H9 (cell line): ENCODE measurements at places on chromosomes 7 and 10. TPM values are rescaled to one million over a fixed set of nuclear protein-coding genes. Genes with fewer than 3 reads are reported as not detected.

DNA sequence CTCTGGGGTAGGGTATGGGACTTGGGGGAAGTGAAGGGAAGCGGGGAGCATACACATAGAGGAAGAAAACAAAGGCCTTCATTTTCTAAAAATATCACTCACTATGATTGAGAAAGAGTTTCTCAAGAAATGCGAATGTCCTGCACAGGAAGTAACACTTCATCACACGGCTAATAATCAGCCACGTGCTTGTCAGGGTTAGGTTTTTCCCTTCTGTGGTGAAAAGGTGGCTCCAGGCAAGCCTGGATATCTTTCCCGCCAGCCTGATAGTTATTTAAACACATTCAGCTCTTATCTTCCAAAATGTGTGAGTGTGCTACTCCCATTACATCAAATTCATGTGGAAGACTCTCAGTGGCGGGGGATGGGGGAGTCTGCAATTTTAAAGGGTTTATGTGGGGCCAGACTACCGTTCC, 166.4 kb upstream of the ADO start:
- no peaks in the 10 kb centered on the region for H3K27me3 ChIP-seq
- peaks cover 2% of the 10 kb centered on the region; the same call in 1 of the 2 replicates for H3K4me1 ChIP-seq
- H3K27ac ChIP-seq: no peak overlapping the region
- no peak overlapping the region for H3K4me3 ChIP-seq
- DNase-seq: no peak
- no peaks in the 10 kb centered on the region for H3K36me3 ChIP-seq

DNA sequence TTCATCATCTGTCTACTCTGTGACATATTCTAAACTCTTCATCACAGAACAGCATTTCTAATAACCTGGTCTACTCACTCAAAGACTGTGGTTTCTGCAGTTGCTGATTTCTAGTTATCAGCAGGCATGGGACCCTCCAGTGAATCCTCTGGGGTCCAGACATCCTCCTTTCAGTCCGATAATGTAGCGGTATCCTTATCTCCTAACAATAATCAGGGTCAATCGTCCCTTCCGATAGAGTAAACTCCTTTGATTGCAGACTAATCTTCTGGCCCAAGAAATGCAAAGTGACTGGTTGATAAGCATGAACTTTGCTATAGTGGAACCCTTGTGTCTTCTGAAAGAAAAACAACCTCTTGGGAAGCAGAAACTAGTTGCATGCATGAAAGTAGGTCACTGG, 1209.8 kb upstream of the CELF2 start:
- no peaks in the 10 kb centered on the region for H3K36me3 ChIP-seq
- DNase-seq: no peak
- H3K4me1 ChIP-seq: no peaks in the 10 kb centered on the region
- H3K27me3 ChIP-seq: no peaks in the 10 kb centered on the region
- H3K27ac ChIP-seq: no peak overlapping the region

- H3K36me3 ChIP-seq: peaks cover 3% of the 10 kb centered on the region; the same call in 2 of the 3 replicates
- H3K4me1 ChIP-seq: no peaks in the 10 kb centered on the region
- no peak overlapping the region for H3K4me3 ChIP-seq
Observed at GRCh38 chr10:91328320-91328984, 81.7 kb upstream of the HECTD2 start.

DNA sequence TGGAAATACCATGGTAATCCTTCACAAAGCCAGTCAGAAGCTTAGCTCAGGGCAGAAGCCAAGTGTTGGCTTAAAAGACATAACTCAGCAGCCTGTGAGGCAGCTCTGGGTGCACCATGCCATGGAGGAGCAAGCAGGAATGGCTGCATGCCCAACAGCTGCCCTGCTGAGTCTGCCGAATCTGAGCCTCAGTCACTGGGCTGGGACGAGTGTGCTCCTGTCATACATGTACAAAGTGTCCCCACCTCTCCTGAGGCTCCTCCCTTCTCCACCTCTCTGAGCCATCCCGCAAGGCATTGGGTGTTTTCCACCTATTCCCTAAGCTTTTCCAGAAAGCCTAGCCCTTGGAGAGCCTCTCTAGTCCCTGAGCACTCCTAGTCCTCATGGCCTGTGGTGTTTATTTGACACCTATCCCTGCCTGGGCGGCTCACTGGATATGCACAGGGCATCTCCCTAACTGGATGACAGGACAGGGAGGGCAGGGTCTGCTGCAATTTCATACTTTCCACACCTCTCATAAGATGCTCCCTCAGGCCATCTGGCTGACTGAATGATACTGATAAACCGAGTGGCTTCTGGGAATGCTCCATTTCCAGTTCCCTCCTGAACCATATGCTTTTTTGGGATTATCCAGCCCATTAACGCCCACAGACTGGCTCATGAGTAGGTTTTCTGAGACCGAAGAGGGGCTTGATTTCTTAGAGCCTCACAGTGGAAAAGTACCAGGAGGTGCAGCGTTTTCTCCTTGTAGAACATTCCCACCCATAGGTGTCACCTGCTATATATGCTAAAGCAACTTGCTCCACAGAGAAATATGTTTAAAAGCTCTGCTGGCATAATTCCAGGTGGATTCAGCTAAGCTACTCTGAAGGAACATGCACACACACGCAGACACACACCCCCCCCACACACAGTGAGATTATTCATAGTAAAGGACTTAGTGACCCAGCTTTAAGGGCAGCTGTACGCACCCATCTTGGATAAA, 199.3 kb downstream of the SNX10 start:
- no peak for DNase-seq
- H3K27ac ChIP-seq: no peak overlapping the region
- no peaks in the 10 kb centered on the region for H3K27me3 ChIP-seq
- H3K36me3 ChIP-seq: no peaks in the 10 kb centered on the region; the same call in 2 of the 3 replicates
- H3K4me3 ChIP-seq: no peak overlapping the region
- no peaks in the 10 kb centered on the region; the same call in 1 of the 2 replicates for H3K4me1 ChIP-seq

DNA sequence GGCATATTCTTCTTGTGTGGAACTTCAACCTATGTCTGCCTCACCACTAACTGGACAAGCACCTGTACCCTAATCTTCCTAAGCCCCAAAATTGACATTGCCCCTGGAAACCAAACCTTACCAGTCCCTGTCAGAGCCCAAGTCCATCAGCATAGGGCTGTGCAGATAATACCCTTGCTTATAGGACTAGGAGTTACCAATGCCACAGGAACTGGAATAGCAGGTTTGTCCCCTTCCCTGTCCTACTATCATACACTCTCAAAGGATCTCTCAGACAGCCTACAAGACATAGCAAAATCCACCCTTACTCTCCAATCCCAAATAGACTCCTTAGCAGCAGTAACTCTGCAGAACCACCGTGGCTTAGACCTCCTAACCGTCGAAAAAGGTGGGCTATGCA, 19.8 kb downstream of the ZNF107 start:
- H3K36me3 ChIP-seq: no peaks in the 10 kb centered on the region
- no peak for DNase-seq
- no peak overlapping the region for H3K4me3 ChIP-seq
- no peaks in the 10 kb centered on the region for H3K27me3 ChIP-seq
- no peaks in the 10 kb centered on the region for H3K4me1 ChIP-seq

- H3K36me3 ChIP-seq: no peaks in the 10 kb centered on the region
- no peaks in the 10 kb centered on the region for H3K4me1 ChIP-seq
- H3K4me3 ChIP-seq: no peak overlapping the region
Observed at GRCh38 chr10:64497306-64497705, 976.1 kb downstream of the REEP3 start.

- H3K27ac ChIP-seq: no peak overlapping the region
- no peaks in the 10 kb centered on the region for H3K27me3 ChIP-seq
- DNase-seq: no peak
- H3K4me1 ChIP-seq: no peaks in the 10 kb centered on the region
- no peak overlapping the region for H3K4me3 ChIP-seq
- peaks cover 4% of the 10 kb centered on the region for H3K36me3 ChIP-seq
Observed at GRCh38 chr7:88268051-88268450, 38.6 kb downstream of the STEAP4 start.

- no peaks in the 10 kb centered on the region for H3K36me3 ChIP-seq
- H3K4me3 ChIP-seq: no peak overlapping the region
- no peak overlapping the region for H3K27ac ChIP-seq
- H3K4me1 ChIP-seq: no peaks in the 10 kb centered on the region; the same call in 1 of the 2 replicates
- DNase-seq: no peak
- H3K27me3 ChIP-seq: no peaks in the 10 kb centered on the region; the same call in 1 of the 2 replicates
Observed at GRCh38 chr10:116049974-116050304, 223.1 kb downstream of the GFRA1 start.

GRCh38 chr7:92748495-92748894, 87.9 kb downstream of the CDK6 start:
- H3K36me3 ChIP-seq: peaks cover 7% of the 10 kb centered on the region; the same call in 1 of the 2 replicates
- no peaks in the 10 kb centered on the region for H3K27me3 ChIP-seq
- no peak overlapping the region for H3K4me3 ChIP-seq

DNA sequence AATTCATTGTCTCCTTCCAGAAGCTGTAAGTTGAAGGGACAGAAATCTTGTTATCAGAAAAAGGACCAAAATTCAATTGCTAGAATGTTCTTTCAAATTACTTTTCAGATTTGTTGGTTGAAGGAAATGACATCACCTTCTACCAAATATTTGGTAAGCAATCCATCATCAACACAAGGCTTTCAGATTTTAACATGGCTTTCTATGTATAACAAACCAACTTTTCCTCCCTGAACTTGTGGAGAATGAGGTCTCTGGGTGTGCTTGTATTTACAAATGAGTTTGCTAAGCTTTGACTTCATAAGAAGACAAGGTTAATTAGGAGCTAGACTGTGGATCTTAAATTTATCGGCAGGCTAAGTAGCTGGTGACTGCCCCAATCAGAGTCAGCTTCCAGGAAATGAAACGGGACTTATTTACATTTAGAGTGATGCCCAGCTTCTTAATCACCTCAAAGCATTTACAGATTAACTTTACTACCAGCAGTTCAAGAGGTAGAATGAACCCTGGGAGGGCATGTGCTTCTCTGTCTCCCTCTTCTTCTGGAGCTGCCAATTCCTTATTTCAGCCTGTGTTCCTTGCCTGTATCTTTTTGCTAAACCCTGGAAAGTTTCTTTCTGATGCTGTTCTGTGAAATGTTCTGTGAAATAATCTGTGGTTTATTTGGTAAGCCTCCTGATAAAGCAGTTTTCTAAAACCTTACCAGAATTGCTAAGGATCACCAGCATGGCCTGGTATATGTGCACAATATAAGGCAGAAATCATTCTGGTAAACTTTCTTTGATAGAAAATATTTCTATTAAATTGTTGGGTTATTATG, 248.8 kb upstream of the FZD8 start:
- H3K36me3 ChIP-seq: peaks cover 5% of the 10 kb centered on the region; the same call in 2 of the 3 replicates
- no peak overlapping the region for H3K4me3 ChIP-seq
- H3K4me1 ChIP-seq: no peaks in the 10 kb centered on the region
- no peak overlapping the region for H3K27ac ChIP-seq

- no peaks in the 10 kb centered on the region for H3K27me3 ChIP-seq
- no peak overlapping the region for H3K4me3 ChIP-seq
- peaks cover 15% of the 10 kb centered on the region; the same call in 1 of the 2 replicates for H3K4me1 ChIP-seq
- DNase-seq: no peak
- H3K36me3 ChIP-seq: peaks cover 15% of the 10 kb centered on the region
- no peak overlapping the region for H3K27ac ChIP-seq
Observed at GRCh38 chr10:69348816-69349541, 67.7 kb downstream of the TACR2 start.

DNA sequence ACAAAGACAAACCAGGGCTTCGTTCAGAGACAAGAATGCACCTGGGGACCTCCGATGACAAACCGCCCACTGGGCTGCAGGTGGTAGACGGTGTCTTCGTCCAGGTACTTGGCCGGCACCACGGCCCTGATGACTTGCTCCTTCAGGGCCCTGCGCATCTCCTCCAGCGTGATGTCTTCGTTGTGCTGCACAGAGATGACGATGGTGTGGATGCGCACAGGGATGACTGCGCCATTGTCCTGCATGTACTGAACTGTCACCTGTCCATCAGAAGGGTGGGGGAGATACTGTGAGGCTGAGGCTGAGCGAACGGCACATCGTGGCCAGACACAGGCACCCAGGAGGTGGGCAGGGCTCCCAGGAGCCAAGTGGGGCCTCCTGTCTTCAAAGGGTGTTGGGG, 13.1 kb downstream of the MAT1A start:
- no peak overlapping the region for H3K27ac ChIP-seq
- H3K4me1 ChIP-seq: no peaks in the 10 kb centered on the region
- H3K36me3 ChIP-seq: 0 out of 2 replicates have a peak, but pooled peaks cover under 1% of the 10 kb centered on the region
- no peak overlapping the region for H3K4me3 ChIP-seq

DNA sequence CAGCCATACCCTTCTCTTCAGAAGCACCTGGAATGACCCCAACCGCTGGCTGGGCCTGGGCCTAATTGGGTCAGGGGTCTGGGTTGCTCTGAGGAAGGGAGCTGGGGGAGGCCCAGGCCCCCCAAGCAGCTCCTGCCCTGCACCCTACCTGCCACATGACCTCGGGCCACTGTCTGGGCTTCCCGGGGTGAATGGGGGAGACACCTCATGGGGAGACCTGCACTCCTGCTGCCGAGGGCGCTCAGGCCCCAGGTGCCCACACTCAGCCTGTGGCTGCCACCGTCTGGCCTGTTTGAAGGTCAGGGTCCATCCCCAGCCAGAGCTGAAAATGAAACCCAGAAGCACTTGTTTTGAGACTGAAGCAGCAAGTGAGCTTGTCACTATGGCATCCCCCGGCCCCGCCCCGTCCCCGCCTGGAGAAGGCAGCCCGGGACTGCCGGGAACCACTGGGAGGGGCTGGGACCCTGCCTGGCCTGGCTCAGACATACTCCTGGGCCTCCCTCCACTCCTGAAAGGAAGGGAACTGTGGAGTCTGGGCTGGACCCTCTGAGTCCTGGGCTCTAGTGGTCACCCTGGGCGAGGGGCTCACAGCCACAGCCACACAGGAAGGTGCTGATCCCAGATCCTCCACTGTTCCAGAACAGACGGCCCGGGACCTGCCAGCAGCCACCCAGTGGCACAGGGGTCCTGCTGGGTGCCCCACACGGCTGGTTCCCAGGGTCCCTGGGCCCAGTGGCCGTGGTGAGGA, 7.4 kb upstream of the MICALL2 start:
- no peaks in the 10 kb centered on the region for H3K27me3 ChIP-seq

GRCh38 chr10:33698033-33698432, 363.6 kb upstream of the NRP1 start:
- H3K4me1 ChIP-seq: no peaks in the 10 kb centered on the region; the same call in 1 of the 2 replicates
- DNase-seq: no peak
- H3K36me3 ChIP-seq: peaks cover 26% of the 10 kb centered on the region
- no peak overlapping the region; the same call in 2 of the 3 replicates for H3K4me3 ChIP-seq
- H3K27ac ChIP-seq: no peak overlapping the region

DNA sequence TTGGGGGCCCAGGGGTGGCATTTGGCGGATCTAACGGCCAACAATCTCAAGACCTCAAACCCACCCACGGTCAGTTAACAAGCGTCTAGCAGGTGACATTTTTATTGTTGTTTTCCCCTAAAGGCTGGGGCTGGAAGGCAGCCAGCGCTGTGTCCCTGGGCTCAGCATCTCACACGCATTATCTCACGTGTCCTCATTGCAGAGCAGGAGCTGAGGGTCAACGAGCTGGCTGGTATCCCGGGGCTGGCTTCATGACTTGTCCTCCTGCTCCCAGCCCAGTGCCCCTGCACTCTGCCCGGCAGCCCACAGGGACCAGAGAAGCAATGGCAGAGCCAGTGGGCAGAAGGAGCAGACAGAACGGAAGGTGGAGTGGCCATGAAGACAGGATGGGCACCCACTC, 54.4 kb upstream of the TMEM273 start:
- H3K4me1 ChIP-seq: no peaks in the 10 kb centered on the region; the same call in 1 of the 2 replicates
- peaks cover 15% of the 10 kb centered on the region; the same call in 1 of the 2 replicates for H3K27me3 ChIP-seq
- no peaks in the 10 kb centered on the region for H3K36me3 ChIP-seq

The FAM13C gene
- total RNA-seq: 0.31 and 0.39 TPM in 2 replicates

The AGR3 gene
- total RNA-seq: not detected in 2 replicates

The PNLIPRP1 gene
- total RNA-seq: not detected in 2 replicates

The NEUROD6 gene
- not detected in 2 replicates for total RNA-seq

The NPVF gene
- not detected in 2 replicates for total RNA-seq

The EBF3 gene
- total RNA-seq: 0.04 and 0.22 TPM in 2 replicates

The SAMD9L gene
- not detected in 2 replicates for total RNA-seq

The FANK1 gene
- 0.39 and 0.68 TPM in 2 replicates for total RNA-seq

The GFRA1 gene
- 0.24 and 0.59 TPM in 2 replicates for total RNA-seq

The BBIP1 gene
- total RNA-seq: 18.8 and 22.3 TPM in 2 replicates
